Activated naive CD8-positive, alpha-beta T cell treated with anti-CD3 and anti-CD28 coated beads for 36 hours (primary cell): ENCODE measurements at places on chromosomes 16 and 17. TPM values are rescaled to one million over a fixed set of nuclear protein-coding genes. Genes with fewer than 3 reads are reported as not detected.

GRCh38 chr17:43085474-43085873 lies 39.7 kb downstream of the BRCA1 start:
- no peak for DNase-seq

- DNase-seq: no peak
These were observed 5.0 kb downstream of the GRB2 start for GRCh38 chr17:75400326-75400939.

GRCh38 chr16:28985211-28986041 lies 574 bp downstream of the LAT start:
- DNase-seq: peak; percentile 31

GRCh38 chr16:65117811-65118448 lies 3.9 kb downstream of the CDH11 start:
- peak; percentile 31 for DNase-seq

DNA sequence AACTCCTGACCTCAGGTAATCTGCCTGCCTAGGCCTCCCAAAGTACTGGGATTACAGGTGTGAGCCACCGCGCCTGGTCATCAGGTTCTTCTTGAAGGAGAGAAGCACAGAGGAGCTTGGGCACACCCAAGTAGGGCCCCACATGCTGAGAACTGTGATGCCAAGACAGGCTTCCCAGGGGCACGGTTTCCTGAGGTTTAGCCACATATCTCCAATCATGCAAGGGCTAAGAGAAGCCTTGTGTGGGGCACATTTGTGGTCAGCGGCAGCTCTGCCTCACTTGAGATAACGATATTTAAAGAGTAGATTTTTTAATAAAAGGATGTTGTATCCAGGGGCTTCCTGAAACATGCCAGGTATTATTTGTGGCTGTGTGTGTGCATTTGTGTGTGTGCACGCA lies 46.9 kb downstream of the CUEDC1 start:
- no peak for DNase-seq

DHRS11 gene
- total RNA-seq: 10.1 TPM

LITAFD gene
- not detected for total RNA-seq

- DNase-seq: no peak
These were observed 14.0 kb downstream of the ERN1 start for GRCh38 chr17:64115822-64116534.

SEPTIN1 gene
- total RNA-seq: 162 TPM

- no peak for DNase-seq
These were observed 33.4 kb downstream of the BRD7 start for GRCh38 chr16:50335196-50335958.

GRCh38 chr17:80901319-80901718 lies 90.3 kb upstream of the CHMP6 start:
- no peak for DNase-seq

GRCh38 chr17:73551759-73552158 lies 92.5 kb downstream of the SDK2 start:
- peak; percentile 12 for DNase-seq

CLEC10A gene
- not detected for total RNA-seq

TEDC2 gene
- total RNA-seq: 26.5 TPM

DNA sequence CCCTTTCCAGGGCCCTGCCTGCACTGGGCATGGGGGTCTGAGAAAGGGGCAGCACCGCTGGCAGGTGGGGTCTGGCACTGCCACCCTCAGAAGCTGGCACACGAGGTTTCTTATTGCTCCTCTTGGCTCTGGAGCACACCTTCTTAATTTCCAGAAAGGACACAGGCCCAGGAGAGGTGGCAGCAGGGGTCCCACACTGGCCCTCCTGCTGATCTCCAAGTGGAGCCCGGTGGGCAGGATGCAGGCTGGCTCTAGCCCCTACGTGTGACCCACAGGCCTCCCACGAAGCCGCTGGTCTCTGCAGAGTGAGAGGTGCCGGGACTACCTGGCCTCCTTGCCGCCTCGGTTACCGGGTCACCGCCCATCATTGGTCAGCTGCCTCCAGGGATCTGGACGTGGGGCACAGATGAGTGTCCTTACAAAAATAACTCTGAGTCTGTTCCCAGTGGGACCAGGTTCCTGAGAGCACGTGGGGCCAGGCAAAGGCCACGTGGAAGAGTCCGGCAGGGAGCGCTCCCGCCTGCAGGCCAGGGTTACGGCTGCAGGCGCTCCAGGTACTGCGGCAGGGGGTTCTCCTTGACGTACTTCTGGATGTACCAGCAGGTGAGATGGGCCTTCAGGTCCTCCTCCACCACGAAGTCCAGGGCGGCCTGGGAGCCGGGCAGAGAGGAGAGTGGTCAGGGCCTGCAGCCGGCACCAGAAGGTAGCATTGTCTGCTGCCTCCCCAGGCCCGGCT lies 10.3 kb downstream of the NATD1 start:
- DNase-seq: no peak

DNA sequence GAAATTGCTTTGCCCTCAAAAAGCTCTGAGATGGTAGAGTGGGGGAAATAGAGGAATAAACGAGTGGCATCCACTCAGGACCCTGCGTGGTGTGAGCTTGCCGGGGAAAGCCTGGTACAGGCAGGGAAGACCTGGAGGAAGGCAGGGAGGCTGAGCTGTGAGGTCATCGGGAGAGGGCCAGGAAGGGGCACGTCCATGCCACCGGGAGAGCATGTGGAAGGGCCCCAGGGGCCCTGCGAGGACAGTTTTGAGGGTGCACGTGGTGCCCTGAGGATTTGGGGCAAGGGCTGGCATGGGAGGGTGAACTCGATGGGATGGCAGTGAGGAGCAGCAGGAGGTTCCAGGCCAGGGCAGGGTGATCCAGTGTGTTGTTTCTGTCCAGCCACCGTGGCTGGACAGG lies 56.3 kb upstream of the CBFA2T3 start:
- no peak for DNase-seq

CD7 gene
- total RNA-seq: 291 TPM

MARCHF10 gene
- total RNA-seq: not detected

DNA sequence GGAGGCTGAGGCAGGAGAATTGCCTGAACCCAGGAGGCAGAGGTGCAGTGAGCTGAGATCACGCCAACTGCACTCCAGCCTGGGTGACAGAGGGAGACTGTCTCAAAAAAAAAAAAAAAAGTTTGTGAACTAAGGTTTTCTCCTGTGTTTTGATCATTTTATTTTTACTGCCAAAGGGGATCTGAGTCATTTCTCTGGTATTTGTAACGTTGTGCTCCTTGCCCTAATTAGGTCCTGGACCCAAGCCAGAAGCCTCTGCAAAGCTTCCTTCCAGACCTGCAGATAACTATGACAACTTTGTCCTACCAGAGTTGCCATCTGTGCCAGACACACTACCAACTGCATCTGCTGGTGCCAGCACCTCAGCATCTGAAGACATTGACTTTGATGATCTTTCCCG lies 32.1 kb downstream of the IST1 start:
- no peak for DNase-seq

DNA sequence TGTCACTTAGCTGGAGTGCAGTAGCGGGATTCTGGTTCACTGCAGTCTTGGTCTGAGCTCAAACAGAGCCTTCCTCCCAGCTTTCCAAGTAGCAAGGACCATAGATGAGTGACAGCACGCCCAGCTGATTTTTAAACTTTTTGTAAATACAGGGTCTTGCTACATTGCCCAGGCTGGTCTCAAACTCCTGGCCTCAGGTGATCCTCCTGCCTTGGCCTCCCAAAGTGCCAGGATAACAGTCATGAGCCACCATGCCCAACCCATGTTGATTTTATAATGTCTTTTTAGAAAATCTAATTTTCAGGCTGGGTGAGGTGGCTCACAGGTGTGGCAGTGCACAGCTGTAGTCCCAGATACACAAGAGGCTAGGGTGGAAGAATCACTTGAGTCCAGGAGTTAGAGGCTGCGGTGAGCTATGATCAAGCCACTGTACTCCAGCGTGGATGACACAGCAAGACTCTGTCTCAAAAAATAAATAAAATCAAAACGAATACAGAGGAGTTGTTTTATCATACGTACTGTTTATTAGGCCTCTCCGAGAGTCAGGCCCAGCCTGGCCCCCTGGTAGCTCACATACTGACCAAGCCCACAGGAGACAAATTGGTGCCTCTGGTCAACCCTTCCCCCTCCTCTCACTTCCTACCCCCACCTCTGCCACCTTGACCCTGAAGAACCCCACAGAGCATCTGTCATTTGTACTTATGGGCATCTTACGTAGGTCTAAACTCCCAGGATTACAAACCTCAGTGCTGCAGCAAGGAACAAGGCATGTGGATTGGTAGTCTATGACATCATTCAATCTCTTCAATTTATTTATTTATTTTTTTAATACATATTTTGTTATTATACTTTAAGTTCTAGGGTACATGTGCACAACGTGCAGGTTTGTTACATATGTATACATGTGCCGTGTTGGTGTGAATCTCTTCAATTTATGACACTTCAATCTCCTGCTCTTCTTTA lies 13.6 kb downstream of the C16orf86 start:
- DNase-seq: no peak

PRAC2 gene
- not detected for total RNA-seq

GRCh38 chr16:30644334-30644830 lies 6.4 kb upstream of the PRR14 start:
- DNase-seq: no peak

DNA sequence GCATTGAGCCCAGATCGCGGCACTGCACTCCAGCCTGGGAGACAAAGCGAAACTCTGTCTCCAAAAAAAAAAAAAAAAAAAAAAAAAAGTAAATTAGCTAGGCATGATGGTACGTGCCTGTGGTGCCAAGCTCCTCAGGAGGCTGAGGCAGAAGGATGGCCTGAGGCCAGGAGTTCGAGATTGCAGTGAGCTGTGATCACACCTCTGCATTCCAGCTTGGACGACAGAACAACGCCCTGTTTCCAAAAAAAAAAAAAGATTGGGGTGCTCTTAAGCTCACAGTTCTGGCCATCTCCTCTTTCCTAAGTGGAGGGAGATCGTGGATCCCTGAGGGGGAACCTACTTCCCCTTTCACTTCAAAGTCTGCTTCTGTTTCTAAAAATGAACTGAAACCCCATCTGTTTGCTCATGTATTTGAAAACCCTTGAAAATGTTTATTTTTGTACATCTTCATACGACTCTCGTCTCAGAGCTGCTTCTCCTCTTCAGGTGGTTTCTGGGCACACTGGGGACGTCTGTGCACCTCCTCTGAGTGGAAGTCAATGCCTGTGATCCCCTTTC lies 138.8 kb downstream of the PRKCA start:
- DNase-seq: no peak

DNA sequence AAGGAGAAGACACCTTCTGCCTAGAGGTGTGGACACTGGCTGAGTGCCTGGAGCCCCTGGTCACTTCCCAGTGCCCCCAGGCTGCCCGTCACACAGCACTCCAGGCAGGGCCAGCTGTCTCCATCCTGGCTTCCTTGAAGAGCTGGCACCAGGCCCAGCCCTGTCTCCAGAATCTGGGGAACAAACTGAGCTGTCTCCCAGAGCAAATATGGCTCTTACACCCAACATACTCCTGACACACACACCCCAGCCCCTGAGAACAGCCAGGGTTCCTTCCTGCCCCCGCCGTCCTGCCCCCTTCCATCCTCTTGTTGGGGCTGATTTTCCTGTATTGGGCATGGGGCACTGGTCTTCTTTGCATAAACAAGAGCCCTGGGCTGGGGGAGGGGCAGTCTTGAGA lies 9.1 kb downstream of the NHERF1 start:
- DNase-seq: no peak

- DNase-seq: no peak
These were observed 58.8 kb downstream of the SF3B3 start for GRCh38 chr16:70582280-70582978.

CD300LG gene
- total RNA-seq: not detected

MPP3 gene
- 0.80 TPM for total RNA-seq

TUBG2 gene
- total RNA-seq: 7.8 TPM

- DNase-seq: peak; percentile 39
These were observed 51.3 kb downstream of the ADCY9 start for GRCh38 chr16:4064950-4065352.

- DNase-seq: no peak
These were observed 71.2 kb downstream of the RMI2 start for GRCh38 chr16:11416228-11417001.

TMEM132E gene
- not detected for total RNA-seq

DNA sequence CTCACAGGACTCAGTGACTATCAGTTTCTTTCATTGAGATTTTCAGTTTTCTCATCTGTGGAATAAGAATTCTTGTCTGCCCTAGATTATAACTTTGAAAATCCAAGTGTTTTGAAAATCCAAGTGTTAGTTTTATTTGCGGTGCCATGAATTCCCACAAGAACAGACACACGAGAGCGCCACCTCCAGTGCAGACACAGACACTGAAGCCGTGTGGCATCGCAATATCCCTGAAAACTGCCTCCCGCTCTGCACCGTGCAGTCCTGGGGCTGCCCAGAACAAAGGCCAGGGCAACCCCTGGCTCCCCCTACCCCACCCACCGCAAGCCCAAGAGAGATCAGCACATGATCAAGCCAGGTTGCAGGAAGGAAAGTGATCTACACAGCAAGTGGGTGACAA lies 229.5 kb upstream of the ASIC2 start:
- DNase-seq: no peak
